ENCODE measurements at places on chromosomes 3 and 15.

DNA sequence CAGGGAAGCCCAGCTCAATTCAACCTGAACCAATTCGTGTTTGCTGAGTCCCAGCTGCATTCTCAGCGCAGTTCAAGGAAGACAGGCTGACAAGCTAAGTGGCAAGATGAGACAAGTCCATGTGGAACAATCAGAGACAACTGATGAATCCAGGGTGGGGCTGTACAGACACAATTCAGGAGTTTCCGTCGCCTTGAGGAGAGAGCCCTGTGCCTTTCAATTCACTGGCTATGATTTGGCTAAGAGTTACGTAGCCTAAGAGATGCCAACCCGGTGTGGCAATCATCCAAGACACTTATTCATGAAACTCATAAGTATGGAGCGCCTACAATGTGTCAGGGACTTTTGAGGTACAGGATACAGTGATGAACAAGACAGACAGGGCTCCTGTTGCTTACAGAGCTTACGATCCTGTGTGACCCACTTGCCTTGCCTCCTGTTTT is 15.5 kb upstream of the ZBED2 start:
- DNase-seq: no peak

- DNase-seq: no peak
These were observed 14.0 kb upstream of the SSUH2 start for GRCh38 chr3:8658306-8659212.

- DNase-seq: no peak
These were observed 707.8 kb upstream of the GOLIM4 start for GRCh38 chr3:168803536-168803935.

- DNase-seq: no peak
These were observed 539 bp upstream of the LAMB2 start for GRCh38 chr3:49133226-49133951.

DNA sequence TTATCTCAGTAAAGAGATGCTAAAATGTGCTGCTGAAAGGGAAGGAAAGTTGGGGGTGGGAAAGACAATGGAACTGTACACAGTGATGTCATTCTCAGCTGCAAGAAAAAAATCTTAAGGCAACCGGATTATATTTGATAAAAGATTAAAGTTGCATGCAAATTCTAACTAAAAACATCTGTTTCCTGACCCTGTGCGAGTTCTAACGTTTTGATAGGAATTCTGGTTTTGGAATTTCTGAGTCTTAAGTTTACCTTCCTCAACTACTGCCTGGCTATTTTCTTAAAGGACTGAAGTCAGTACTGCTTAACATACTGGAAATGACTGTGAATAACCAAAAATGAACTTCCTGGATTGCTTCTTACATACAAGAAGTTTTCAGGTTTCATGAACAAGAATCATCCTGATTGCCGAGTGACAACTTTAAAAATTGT is 115.5 kb downstream of the SLC25A26 start:
- no peak for DNase-seq

DNA sequence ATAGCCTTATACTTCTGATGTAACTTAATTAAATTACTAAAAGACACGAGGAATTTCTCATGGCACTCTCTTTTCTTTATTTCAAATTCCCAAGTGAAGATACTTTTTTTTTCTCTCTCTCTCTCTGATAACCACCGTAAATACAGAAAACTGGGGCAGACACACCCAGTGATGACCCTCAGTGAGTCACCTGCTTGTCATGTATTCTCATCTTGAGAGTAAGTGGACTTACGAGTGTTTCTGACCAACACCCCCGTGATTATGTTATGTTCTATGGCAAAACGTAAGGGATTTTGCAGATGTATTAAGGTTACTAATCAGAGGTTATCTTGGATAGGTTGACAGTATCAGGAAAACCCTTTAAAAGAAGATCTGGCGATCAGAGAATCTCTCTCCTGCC is 348.8 kb upstream of the ZNF717 start:
- no peak for DNase-seq

DNA sequence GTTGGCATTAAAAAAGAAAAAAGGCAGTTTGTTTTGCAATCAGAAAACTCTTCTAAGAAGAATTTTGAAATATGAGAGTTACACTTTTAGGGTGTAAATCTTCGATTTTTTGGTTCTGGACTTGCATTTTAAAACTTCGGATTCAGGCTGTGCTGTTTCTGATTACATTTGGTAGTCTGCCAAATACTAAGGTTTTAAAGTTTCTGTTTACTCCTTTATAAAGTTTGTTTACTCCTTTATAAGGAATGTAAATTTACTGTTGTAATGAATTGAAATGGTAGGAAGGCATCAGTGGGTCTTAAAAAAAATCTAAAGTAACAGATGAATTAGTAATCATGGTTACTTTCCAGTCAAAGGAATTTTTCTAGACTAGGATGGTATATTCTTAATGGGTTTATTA is 14.1 kb downstream of the FXR1 start:
- no peak for DNase-seq

DNA sequence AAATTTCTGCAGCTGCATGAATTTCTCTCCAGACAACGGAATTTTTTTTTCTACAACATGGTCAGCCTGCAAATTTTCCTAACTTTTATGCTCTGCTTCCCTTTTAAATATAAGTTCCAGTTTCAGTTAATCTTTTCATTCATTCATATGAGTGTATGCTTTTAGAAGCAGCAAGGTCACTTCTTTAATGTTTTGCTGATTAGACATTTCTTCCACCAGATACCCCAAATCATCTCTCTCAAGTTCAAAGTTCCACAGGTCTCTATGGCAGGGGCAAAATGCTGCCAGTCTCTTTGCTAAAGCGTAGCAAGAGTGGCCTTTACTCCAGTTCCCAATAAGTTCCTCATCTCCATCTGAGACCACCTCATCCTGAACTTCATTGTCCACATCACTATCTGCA is 205.6 kb upstream of the GRM7 start:
- no peak for DNase-seq

DNA sequence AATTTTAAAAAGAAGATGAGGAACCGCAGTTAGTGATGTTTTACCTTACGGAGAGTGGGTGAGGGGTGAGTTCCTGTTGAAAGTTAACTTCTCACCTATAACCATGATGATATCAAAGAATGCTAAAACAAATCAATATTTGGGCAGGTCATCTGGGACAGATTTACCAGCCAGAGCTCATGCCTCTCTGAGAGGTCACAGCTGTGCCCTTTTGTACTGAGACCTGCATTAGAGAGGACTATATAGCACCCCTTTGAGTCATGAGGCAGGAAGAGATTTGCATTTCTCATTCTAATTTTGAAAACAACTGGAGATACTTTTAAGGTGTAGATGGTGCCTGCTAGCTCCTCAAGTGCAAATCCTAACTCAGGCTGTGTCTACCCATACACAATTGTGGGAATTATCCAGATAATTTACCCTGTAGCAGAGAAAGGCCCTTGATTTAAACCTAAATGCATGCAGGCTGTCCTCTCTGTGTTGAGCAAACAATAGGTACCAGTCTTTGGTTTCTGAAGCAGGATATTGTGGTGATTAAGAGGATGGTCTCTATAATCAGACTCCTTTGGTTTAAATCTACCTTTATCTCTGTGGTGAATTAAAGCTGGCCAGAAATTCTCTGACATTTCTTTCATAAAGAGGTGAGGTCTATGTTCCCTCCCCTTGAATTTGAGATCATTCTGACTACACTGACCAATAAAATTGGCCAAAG is 5.8 kb upstream of the TM4SF4 start:
- no peak for DNase-seq

DNA sequence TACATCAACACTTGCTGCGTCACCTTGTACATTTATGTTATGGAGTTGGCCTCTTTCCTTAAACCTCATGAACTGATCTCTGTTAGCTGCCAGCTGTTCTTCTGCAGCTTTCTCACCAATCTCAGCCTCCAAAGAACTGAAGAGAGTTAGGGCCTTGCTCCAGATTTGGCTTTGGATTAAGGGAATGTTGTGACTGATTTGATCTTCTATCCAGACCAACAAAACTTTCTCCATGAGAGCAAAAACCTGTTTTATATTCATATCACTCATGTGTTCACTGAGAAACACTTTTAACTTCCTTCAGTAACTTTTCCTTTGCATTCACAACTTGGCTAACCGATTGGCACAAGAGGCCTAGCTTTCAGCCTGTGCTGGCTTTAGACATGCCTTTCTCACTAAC is 1156.0 kb upstream of the CADM2 start:
- no peak for DNase-seq

DNA sequence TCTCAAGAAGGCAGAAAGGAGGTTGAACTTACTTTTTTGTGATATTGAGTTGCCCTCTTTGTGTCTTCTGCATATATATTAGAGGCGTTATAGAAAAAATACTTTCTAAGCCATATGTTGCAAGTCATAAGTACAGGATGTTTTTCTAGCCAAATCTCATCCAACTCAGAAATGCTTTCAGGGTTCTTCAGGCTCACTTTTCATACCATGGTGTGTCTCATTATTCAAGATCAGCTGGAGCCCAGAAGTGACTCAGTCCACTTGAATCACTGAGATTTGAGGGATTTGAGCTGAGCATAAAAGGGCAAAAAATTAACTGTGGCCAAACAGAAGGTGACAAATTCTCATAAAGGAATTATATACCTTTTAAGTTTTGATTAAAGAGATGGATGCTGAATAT is 157.3 kb downstream of the WNT5A start:
- DNase-seq: no peak

DNA sequence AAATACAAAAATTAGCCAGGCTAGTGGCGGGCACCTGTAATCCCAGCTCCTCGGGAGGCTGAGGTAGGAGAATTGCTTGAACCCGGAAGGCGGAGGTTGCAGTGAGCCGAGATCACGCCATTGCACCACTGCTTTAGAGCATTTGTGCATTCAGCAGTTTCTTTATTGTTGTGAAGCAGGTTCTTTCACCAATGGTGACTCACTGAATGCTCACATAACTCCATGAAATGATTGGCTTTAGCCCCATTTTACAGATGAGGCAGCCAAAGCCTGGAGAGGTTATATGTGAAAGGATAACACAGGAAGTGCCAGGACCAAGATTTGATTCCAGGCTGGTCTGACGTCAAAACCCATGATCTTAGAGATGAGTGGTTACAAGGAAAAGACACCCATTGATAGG is 195.2 kb downstream of the SLCO3A1 start:
- DNase-seq: no peak

GRCh38 chr3:60909526-60909925 is 341.7 kb downstream of the FHIT start:
- DNase-seq: no peak

GRCh38 chr15:26661748-26662147 is 111.1 kb downstream of the GABRB3 start:
- DNase-seq: no peak

GRCh38 chr15:58058073-58058472 is 7.4 kb downstream of the ALDH1A2 start:
- no peak for DNase-seq

DNA sequence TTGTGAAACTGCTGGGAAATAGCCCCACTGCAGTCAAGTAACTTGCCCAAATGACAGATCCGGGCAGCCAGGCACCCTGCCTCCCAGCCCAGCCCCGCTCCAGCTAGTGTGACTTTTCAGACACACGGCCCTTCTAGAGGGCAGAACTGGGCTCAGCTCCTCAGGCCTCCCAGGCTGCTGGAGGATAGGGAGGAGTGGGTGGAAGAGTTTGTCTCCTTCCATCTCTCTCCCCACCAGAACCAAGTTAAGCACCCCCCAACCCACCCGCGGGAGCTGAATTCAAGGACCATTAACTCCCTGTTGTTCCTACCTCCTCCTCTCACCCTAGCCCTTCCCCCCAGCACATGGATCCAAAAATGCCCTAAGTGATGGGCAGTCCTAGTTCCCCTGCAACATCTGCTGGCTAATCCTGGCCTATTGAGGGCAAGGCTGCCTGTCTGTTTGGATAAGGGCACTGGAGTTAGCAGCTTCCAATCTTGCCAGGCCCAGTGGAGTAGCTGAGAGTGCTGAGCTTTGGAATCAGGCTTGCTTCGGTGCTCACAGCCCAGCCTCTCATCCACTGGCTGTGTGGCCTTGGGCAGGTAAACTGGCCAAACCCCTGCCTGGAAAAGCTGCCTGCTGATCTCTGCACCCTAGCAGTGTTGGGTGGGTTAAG is 3.1 kb downstream of the CCDC33 start:
- no peak for DNase-seq

DNA sequence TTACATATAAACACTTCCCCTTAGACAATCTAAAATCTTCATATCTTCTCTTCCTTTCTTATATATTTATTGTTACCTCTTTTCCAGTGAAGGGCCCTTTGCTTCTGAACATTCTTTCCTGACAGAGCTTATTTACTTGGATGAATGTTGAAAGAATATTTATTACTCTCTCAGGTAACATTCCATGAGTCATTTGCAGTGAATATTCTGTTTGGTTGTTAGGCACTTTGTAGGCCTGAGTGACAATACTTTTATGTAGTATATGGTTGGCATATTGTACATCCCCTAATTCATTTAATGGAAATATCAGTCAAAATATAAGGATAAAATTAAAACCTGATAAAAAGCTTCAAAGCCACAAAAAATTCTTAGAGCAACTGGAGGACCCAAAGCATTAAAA is 260.9 kb upstream of the KCNMB2 start:
- no peak for DNase-seq

DNA sequence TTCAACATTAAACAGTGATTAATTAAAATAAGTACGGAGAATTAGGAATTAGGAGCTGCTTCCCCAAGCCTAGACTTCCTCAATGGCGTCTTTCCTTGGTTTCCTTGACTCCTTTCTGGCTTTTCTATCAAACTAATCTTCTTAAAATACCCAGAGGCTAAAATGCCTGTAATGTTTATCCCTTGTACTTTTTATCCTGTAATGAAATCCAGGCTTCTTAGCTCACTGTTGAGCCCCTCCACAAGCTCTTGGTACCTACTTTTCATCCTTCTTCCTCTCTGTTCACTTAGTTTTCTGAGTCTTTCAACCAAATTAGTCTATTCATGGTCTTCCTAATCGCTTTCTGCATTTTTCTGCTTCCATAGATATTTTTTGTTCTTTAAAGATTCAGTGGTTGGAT is 6.9 kb upstream of the UBE2E1 start:
- no peak for DNase-seq

- DNase-seq: no peak
These were observed 9.2 kb upstream of the VIPR1 start for GRCh38 chr3:42493126-42493797.

GRCh38 chr15:28114114-28114455 is 15.0 kb upstream of the OCA2 start:
- no peak for DNase-seq

DNA sequence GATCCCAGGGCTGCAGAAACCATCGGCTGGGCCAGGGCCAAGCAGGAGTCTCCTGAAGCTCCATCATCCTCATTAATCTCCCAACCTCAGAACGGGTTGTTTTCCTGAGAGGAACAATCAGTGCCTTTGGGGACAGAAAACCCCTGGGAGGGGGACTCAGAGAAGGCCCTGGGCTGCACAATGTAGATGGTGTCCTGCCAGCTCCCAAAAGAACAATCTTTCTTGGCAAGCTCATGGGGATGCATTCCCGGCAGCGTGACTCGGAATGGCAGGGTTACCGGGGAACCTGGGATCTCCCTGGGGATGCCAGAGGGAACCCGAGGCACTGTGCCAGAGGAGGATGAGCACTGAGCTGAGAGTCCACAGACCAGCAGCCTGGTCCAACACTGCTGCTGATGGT is 72.1 kb upstream of the ATP2B2 start:
- no peak for DNase-seq

Data from stimulated activated CD4-positive, alpha-beta T cell treated with anti-CD3 and anti-CD28 coated beads, Interleukin-2, amount 100 ng/mL, for 48 hours (primary cell).